Jurkat, Clone E6-1 (cell line): ENCODE measurements at places on chromosomes 1 and 21.

DNA sequence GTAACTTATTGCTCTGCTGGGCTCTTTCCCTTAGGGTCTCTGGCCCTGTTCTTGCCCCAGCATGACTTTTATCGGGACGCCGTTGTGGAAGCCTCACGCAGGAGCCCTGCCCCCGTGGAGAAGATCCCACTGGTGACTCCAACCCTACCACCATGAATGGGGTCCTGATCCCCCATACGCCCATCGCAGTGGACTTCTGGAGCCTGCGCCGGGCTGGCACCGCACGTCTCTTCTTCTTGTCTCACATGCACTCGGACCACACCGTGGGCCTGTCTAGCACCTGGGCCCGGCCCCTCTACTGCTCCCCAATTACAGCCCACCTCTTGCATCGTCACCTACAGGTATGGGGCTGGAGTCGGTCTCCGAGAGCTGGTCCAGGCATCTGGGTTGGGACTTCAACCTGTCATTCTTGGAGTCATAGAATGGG lies 322 bp downstream of the DCLRE1B start:
- no peak for DNase-seq

- peak; percentile 62 for DNase-seq
These were observed 19.1 kb downstream of the NME7 start for GRCh38 chr1:169348383-169349036.

GRCh38 chr1:2925918-2926317 lies 95.3 kb upstream of the ACTRT2 start:
- no peak for DNase-seq

GRCh38 chr1:65440915-65441314 lies 20.4 kb downstream of the LEPR start:
- no peak for DNase-seq

DNA sequence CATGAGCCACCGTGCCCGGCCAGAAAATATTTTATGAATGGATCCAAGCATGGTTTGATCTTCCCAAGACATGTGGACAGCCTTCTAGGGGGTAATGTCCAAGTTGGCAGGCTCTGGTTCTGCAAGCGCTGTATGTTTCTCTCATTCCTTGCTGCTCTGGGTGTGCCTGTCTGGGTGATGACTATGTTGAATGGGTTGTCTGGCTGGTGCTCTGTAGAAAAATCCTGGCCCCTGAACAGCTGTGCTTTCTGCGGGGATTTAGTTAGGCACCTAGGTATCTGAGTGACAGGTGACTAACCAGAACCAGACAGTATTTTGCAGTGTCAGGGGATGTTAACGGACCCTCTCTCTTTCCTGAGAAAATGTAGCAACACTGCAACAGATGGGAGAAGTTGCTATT lies 14.1 kb downstream of the HUNK start:
- DNase-seq: no peak

- no peak for DNase-seq
These were observed 158.2 kb downstream of the TRIM33 start for GRCh38 chr1:114352797-114353196.

DNA sequence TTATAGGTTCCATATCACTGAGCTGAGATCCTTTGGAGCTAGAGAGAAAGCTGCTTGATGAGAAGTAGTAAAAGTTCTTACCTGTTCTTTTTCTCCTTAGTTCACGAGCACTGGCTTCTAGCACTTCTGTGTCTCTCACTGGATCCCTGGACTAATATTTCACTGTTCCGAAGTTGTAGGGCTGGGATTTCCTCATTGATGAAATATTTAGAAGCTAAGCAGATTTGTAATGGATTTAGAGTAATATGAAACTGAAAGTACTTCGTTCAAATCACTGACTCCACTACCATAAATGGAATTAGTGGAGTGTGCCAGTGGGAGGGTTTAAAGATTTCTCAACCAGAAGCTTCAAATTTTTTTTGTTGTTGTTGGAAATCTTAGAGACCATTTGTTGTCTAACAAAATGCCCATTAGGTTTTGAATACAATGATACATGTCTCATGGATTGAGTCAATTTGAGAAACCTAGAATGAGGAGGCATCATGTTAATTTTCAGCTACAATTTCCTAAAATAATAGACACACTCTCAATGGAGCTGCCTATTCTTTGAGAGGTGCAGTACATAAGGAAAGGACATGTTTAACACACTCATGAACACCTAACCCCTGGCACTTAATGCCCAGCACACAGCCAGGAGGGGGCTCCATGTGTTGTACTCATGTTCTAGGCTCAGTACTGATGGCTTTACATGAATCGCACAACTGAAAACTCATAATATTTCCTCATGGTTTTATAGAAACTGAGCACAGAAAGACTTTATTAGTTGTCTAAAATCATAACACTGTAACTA lies at the start of gene GBP1:
GBP1 (minus strand) TSS at position 130 of the 790 bp plus-strand sequence. CDS start 1,974 bp downstream, outside the sequence.
- peak; percentile 42 for DNase-seq

DNA sequence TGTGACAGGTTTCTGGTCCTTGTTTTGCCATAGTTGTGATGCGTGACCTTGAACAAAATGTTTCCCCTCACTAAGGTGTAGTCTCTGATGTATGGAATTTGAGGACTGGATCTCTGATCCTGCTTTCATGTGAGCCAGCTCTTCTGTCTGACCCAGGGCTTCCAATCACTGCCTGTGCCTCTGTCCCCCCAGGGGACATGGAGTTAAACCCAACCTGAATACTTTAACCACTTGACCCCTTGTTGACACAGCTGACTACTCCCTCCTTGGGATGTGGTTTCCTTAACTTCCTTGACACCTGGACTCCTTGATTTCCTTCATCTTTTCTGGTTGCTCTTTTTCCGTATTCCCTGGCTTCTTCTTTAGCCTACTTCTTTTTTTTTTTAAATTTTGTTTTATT lies 36.0 kb upstream of the SSBP3 start:
- no peak for DNase-seq

GRCh38 chr1:20590306-20590777 lies 1.4 kb downstream of the CDA start:
- DNase-seq: peak; percentile 6

- no peak for DNase-seq
These were observed 44.6 kb downstream of the CDCP2 start for GRCh38 chr1:54108156-54108555.

DNA sequence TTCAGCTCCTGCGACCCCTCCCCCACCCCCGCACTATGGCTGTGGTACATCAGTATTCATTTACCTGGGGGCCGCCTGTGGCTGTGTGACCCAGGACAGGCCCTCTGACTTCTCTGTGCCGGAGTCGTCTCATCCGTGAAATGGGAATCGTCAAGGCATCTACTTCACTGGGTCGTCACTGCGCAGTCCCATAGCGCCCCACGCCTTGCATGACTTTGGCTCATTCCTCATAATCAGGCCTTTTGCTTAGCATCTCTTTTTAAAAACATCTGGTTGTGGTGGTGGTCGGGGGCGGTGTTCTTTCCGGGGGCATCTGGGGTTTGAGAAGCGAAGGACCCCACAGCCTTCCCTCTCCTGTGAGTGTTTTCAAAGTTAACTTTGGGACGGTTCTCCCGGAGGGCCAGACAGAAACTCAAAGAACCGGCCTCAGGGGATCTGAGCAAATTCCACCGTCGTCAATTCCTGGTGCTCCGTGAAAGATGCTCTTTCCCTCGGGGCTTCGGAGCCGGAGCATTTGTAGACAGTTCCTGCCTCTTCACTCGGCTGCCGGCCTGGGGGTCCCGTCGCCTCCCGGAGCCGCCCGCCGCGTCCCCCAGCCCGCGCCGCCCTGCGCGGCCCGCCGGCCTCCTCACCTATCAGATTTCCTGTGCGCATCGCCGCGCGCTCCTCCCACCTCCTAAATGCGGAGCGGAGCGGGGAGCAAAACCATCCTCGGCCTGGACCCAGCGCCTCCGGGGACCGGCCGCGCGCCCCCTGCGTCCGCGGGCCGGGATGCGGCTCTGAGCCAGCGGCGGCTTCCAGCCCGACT lies at the start of gene B3GALT5:
B3GALT5 (plus strand) TSS at position 708 of the 808 bp plus-strand sequence. CDS start 47,620 bp downstream, outside the sequence.
- no peak for DNase-seq

DNA sequence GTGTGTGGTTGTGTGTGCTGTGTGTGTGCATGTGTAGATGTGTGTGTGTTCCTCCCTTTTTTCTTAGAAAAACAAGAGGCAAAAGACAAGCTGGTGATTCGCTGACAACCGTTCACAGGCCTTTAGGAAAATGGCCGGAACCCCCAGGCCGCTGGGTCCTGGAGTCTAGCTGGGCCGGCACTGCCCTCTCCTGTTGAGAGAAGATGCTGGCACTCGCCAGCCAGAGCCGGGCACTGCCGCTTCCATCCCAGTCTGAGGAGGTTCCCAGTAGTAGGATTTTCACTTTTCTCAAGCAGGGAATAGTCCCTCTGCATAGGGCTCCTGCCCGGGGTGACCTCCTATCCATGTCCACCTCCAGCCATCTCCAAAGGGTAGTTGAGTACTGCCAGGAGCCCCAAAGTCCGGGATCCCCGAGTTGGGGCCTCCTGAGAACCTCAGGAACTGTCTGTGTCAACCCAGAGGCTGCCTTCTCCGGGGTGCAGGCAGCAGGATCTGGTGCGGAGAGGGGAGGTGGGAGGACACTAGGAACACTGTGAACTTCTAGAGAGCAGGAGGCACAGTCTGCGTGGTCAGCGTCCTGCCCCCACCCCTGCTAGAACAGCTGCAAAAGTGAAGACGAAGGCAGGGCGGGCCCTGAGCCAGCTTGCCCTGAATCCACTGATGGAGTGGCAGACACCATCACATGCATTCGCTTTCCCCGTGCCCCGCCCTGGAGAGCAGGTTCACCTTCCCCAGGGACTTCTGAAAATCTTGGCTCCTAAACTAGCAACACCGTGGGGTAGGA lies 44.1 kb upstream of the ARHGEF16 start:
- DNase-seq: no peak

DNA sequence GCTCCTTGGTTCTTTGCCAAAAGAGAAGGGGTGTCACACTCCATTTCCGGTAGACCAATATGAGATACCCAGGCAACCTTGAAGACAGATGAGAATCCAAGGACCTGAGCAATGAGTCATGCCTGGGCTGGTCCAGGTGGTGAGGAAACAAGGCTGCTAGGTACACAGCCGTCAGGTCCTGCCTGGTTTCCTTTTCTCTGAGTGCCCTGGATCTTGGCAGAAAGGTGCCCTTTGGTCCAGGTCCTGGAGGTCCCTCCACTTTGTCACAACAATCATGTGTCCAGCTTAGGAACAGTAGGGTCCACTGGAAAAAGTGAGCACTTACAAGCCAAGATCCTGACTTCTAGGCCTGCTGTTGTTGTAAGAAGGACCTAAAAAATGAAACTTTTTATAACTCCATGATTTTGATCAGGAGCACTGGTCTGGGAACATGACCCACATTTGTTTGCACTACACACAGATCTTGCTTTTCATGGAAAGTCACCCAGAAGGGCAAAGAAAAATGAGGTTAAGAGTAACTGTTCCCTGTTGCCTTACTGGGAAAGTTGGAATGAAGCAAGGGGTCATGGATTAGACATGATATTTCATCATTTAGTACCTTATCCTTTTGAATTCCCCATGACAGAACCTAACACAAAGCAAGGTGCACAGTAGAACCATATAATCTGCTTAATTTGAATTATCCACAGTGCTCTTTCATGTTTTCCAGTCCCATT lies 94.7 kb downstream of the PAPPA2 start:
- DNase-seq: no peak

- DNase-seq: peak; percentile 61
These were observed 79.2 kb upstream of the WDR26 start for GRCh38 chr1:224513787-224514209.

DNA sequence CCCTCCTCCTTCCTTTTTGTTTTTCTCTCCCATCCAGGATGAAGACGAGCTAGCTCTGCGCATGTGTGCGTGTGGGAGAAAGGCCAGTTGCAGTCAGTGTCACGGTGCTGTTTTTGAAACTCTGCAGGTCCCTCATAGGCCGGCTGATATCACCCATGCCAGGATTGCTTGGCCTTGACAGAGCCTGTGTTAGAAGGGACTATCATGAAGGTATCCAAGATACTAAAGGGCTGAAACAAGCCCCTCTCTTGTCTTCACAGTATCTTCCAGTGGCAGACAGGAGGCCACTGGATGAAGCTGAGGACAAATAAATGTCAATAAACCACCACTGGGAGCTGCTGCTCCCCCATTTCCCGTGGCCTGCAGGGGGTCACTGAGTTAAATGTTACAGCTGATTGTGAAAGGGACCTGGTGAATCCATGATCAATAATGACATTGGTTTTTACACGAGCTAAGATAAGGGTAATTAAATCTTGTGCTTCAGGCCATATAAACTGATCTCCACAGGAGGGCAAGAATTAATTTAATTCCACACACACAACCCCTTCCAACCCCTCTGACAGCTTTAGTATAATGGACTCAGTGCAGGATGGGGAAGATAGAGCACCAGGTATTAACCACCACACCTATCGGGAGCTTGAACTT lies 64.6 kb upstream of the TARBP1 start:
- no peak for DNase-seq

GRCh38 chr1:3441410-3441847 lies 13.0 kb upstream of the ARHGEF16 start:
- no peak for DNase-seq

DNA sequence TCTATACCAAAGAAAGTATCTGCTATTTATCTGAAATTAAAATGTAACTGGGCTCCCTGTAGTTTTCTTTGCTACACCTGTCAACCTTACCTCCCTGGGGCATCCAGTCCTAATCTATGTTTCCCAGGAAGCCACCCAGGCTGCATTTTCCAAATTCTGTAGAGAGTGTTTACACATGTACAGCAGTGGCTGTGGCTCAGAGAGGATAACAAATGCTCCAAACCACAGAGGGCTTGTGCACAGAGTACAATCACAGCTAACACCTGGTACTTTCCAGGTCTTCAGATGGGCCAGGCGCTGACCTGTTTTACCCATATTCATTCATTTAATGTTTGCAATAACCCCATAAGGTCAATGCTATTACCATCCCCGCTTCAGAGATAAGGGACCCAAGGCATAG lies 146.5 kb upstream of the TNR start:
- DNase-seq: no peak

DNA sequence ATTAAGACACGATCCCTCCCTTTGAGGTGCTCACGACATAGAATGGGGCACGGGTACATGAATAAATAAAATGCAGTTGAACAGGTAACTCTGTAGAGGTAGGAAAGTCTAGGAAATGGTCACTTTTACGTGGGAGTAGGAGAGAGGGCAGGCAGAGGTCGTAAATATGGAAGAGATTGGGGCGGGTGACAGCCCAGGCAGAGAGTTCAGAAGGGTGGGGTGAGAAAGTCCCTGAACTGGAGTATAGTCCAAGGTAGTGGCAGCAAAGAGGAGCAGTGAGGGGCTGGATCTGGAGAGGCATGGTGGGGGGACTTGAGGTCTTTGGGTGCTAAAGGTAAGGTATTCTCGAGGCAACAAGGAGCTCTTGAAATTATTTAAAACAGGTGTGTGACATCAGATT lies 147.9 kb downstream of the C1orf21 start:
- no peak for DNase-seq

GRCh38 chr21:14541841-14542490 lies 4.1 kb downstream of the SAMSN1 start:
- DNase-seq: no peak
